Fibroblast of skin of scalp (primary cell): ENCODE measurements at places on chromosomes 12 and 14.
A peak's percentile ranks its signal among the peaks of the same experiment; 100 is the strongest.

- DNase-seq: no peak
These were observed 192.9 kb downstream of the NUAK1 start for GRCh38 chr12:105945880-105946279.

GRCh38 chr14:36264595-36264994 is 55.8 kb downstream of the MBIP start:
- no peak for DNase-seq

DNA sequence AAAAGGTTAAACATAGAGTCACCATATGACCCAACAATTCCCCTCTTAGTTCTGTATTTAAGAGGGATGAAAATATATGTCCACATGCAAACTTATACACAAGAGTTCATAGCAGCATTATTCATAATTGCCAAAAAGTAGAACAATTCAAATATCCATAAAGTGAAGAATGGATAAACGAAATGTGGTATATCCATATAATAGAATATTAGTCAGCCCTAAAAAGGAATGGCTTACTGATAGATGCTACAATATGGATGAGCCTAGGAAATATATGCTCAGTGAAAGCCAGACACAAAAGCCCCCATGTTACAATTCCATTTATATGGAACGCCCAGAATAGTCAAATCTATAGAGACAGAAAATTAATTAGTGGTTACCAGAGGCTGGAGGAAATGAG is 44.1 kb upstream of the RIN3 start:
- no peak for DNase-seq

GRCh38 chr14:78997811-78998210 is 827.6 kb downstream of the NRXN3 start:
- peak; percentile 45 for DNase-seq

DNA sequence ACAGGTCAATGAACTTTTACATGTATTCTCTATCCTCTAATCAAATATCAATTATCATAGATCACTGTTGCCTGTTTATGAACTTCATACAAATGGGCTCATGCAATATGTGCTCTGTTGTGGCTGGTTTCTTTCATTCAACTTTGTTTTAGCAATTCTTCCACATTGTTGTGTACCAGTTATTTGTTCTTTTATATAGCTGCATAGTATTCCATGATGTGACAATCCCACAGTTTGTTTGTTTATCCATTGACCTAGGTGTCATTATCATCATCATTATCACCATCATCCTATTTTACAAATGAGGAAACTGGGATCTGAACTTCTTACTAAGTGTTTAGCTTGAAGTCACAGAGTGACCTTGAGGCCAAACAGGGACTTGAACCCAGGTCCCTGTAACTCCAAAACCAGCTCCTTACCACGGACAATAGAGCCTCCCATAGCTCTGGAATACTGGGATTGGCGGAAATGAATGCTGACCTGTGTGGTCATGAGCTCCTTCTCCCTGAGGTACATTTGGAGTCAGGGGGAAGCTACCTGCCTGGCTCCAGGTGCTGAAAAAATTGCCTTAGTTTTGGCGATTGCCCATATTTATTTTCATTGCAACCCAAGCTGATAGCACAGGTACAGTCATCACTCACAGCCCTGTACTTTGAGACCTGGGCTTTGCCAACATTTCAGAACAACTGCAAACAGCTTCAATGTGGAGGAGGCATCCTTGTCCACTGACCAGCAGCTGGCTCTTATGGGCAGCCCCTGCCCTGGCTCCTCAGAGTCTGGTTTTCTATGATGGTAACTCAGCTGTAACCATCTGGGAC is 9.2 kb downstream of the ZFP36L1 start:
- DNase-seq: no peak

GRCh38 chr14:52711666-52712065 is 4.7 kb downstream of the PSMC6 start:
- DNase-seq: peak; percentile 18

DNA sequence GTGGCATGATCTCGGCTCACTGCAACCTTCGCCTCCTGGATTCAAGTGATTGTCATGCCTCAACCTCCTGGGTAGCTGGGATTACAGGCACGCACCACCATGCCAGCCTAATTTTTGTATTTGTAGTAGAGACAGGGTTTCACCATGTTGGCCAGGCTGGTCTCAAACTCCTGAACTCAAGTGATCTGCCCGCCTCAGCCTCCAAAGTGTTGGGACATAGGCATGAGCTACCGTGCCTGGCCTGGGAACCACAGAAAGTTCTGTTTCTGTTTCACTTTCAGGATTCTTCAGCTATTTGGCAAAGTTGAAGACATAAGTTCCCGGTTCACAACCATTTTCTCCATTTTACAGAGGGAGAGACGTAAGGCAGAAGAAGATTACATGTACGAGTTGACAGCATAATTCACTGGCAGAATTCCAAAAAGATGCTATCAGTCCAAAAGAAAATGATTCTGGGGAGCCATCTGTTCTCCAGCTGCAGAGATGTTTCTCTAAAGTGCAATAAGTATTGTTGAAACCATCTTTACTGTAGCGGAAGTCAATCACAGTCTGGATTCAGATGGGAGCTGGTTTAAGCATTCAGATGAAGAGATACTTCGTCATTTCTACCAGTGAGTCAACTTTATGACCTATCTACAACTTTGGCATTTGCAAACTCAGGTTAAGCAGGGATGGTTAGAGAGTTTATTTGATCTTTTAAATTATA is 8.1 kb upstream of the RNF34 start:
- DNase-seq: peak; percentile 40

- peak; percentile 33 for DNase-seq
These were observed 104.3 kb downstream of the DUSP6 start for GRCh38 chr12:89247967-89248366.

GRCh38 chr12:40068416-40068815 is 37.5 kb downstream of the SLC2A13 start:
- no peak for DNase-seq

DNA sequence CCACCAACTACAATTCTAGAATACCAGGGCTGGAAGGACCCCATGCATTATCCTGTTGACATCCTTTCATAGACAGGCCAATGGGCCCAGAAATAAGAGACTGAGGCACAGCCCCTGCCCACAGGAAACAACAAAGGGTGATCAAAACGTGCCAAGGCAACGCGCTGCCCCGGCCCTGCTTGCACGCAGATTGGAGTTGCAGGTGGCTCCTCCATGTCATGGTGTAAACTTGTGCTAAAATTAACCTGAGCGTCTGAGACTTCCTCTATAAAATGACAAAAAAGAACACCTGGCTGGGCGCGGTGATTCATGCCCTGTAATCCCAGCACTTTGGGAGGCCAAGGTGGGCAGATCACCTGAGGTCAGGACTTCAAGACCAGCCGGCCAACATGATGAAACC is 30.1 kb downstream of the SPRING1 start:
- DNase-seq: no peak

GRCh38 chr12:3578557-3578956 is 87.6 kb downstream of the PRMT8 start:
- DNase-seq: no peak

DNA sequence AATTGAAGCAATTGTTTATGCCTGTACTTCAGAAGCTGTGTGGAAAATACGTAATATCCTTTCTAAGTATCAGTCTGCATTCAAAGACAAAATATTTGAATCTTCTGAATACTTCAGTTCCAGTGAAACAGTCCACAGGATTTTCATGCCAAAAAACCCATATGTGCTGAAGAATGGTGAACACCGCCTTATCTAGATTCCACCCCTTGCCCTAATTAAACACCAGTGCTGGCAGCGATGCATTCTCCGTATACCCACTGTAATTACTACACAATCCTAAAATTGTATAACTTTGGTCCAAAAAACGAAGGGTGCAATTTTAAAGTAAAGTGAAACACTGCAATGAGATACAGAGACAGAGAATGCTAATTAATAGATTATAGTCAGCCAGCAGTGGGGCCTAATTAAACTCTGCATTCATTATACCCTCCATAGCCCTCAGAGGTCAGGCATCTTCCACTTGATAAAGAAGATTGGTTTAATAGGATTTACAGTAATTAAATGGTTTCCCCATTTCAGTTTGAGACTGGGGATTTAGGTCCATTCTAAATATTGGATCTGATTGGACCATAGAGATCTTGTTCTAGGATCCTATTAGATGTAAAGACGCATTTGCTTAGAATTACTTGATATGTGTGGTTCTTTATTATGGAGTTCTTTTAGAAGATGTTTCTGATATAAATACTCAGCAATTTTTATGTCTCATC is 43.9 kb downstream of the ERC1 start:
- no peak for DNase-seq

- peak; percentile 67 for DNase-seq
These were observed 130.3 kb upstream of the EGLN3 start for GRCh38 chr14:34081101-34081575.

DNA sequence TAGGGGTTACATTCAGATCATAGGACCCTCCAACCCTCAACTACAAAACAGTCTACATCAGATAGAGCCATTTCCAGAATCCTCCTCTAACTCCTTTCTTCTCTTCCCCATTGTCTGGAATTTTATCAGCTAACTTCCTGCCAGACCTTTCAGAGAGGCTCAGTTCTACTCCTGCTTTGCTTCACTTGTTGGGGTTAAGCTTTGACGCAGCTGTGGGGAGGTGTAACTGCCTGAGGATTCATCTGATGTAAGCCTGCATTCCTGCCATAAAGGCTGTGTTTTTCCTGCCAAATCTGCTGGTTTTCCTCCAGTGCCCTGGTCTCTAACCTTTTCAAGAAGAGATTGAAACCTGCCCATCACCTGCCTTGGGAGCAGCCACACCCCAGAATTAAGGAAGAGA is 16.9 kb downstream of the DHRS2 start:
- no peak for DNase-seq

- DNase-seq: no peak
These were observed 14.0 kb downstream of the ITGA5 start for GRCh38 chr12:54405106-54405505.

DNA sequence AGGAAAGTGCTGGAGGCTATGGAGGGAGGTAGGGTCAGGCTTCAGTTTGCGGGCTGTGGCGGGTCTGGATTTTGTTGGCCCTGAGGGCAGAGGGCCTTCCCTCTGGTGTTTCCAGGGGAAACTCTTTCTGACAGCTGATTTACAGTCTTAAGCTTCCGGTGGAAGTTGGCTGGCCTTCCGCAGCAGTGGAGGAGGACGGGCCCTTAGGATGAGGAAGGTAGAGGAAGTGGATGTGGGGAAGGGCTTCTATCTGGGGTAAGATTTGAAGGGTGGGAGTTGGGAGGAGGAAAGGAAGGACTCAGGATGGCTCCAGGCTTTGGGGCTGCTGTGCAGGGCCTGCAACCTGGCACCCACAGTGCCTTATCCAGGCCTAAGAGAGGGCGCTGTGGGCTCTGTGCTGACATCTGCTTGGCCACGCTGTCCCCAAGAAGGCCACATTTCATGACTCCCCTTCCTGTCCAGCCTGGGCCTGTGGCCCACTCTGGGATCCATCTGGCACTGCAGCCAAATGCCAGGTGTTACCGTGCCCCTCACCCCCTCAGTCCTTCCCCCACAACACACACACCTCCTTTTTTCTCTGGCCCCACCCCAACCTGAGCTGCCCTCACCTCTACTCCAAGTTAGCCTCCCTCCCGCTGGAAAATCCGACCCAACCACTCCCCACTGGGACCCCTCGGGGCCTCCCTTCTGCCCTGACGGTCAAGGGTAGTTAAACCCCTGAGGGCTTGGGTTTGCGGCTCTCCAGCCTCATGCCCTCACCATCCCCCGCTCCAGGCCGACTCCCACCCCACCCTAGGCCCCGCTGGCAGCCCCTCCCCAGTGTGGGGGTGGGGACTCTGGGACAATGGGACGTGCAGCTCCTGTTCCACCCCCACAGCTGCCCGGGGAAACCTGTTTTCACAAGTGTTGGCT is 7.7 kb upstream of the PPP1R13B start:
- no peak for DNase-seq

DNA sequence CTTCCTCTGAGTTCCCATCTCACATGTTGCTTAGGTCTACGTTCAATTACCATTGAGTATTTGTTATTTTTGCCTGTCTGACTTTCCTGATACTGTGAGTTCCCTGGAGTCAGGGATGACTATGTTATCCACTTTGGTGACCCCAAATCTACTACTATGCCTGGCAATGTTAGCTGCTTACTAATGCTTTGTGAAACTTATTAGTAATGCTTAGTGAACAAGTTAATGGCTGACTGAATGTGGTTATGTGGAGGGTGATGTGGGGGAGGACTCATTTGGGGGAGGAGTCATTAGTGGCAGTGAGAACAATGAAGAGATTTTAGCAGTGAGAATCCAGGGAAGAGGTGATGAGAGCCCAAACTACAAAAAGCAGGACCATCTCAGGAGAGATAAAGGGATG is 121.6 kb downstream of the KTN1 start:
- peak; percentile 22 for DNase-seq

DNA sequence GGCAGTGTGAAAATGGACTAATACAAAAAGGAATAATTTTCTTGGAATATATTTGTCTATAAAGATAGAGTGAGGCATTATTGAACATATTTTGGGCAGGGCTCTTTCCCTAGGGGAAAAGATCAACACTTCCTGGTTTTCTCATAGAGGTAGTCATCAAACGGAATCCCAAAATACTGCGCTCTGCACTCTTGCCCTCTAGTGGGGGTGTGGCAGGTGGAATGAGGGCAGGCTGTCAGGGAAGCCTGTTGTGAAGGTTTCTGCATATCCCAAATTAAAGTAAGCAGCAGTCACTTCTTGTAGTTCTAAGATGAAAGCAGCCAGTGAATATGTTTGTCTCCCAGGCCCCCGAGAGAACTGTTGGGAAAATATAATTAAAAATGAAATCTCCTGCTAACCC is 666.8 kb upstream of the TMEM132C start:
- DNase-seq: no peak
